ENCODE measurements at places on chromosomes 6 and 20.

GRCh38 chr20:44683263-44684046 is 31.7 kb upstream of the CCN5 start:
- peak; percentile 71 for DNase-seq

- peak; percentile 81 for DNase-seq
Observed at GRCh38 chr6:132410830-132411229, 9.6 kb upstream of the MOXD1 start.

DNA sequence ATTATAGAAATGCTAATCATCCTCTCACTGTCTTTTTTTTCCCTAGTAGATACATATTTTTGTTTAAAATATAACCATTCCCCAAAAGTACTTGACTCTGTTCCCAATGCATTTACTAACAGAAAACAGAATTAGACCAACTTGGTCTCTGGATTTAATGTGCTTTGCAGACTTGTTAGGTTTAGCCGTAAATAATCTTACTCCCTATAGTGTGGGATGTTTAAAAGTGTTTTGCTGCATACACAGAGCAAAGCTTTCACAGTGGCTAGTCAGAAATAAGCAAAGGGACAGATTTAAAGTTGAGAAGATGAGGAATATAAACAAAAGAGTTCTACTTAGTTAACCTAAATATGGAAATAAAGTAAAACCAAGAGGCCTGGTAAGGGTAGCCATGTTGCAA is 527.5 kb downstream of the HDGFL1 start:
- no peak for DNase-seq

- DNase-seq: no peak
Observed at GRCh38 chr20:34629342-34629741, 47.5 kb downstream of the PIGU start.

DNA sequence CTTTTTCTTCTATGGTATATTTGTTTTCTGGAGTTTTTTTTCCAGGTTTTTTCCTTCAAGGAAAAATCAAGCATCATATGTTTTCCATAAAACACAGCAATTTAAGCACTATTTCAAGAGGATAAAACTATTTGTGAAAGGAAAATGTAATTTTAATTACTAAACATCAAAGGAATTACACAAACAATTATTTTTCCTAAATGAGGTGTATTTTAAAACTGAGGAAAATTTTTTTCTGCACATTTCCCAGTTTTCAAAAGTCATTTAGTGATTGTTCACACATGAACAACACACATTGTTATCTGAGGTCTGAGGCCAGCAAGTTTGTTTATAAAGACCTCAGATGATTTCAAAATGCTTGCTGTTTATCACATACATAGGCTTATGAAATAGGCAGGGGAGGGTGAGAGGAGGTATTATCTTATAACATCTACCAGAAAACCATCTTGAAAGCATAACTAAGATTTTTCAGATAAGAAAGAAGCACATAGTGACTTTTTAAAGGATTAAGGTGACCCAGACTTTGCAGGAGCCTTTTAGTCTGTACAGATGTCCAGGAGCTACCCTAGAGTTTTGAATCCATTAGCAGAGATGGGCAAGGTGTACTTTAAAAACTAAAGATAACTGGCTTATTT is 381.6 kb downstream of the GJA1 start:
- DNase-seq: peak; percentile 28

DNA sequence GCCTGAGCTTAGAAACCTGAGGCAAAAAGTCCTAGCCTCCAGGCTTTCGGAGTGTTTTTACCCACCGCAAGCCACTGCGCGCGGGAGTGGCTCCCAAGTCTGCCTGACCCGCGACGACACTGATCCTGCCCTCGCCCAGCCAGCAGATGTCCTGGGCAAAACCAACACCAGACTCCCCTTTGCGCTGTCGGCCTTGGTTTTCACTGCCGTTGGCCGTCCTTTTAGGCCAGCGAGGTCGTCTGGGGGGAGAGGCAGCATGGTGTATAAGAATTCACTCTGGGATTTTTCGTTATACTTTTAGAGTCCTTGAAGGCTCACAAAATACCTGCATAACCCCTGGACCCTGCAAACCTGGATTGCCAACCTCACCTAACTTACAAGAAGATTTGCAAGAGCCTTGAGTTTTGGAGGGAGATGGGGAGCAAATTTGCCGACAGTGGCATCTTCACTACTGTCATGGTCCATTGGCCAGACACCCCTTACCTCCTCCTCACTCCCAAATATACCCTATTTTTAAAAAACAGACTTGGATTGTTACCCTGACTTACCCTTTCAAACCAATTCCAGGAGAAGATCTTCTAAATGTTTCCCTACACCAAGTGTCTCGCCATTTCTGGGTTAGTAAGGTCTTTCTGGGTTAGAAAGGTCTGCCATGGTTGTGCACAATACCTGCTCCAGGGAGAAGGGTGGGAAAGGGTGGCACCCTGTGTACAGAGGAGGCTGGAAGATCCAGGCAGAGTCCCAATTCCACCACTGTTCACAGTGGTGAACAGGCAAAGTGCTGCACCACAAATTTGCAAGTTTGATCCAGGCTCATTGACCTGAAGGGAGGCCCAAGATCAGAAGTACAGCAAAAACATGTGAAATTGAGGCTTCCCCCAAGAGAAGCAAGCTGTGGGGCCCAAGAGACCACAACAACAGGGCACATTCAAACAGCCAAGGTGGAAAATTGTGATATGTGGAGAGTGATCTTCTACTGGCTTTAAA is 4.4 kb downstream of the FOXA2 start:
- no peak for DNase-seq

GRCh38 chr6:168243812-168244376 is 75.7 kb downstream of the DACT2 start:
- DNase-seq: peak; percentile 39

- no peak for DNase-seq
Observed at GRCh38 chr20:60233018-60233630, 274.9 kb downstream of the CDH26 start.

GRCh38 chr6:43608807-43609206 is 20.3 kb downstream of the GTPBP2 start:
- peak; percentile 86 for DNase-seq

DNA sequence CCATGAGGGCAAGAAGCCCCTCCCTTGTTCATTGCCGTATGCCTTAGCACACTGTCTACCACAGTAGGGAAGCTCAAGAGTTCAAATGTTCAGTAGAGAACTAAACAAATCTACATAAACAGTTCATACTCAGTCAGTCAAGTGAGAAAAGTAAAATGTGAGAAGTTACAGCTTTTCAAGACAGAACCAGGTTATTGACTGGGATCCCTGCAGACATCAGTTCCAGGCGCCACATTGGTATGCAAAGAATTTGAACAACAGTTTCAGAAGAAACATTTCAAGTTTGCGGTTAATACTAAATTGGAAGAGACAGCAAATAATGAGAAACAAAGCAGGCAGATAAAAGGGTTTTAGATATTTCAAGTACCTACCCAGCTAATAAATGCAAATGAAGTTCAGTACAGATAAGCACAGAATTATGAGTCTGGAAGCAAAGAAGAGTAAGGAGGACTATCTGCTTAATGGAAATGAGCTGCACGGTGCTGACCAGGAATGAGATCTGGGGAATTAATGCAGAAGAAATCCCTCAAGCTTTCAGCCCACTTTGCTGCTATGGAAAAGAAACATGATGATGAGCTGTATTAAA is 246.2 kb downstream of the HACE1 start:
- no peak for DNase-seq

- no peak for DNase-seq
Observed at GRCh38 chr20:45408646-45409213, 641 bp downstream of the DBNDD2 start.

GRCh38 chr20:17967521-17968365 is 851 bp downstream of the SNX5 start:
- peak; percentile 84 for DNase-seq

GRCh38 chr6:44169886-44170570 is 11.4 kb downstream of the CAPN11 start:
- DNase-seq: no peak

GRCh38 chr20:56088375-56088774 is 83.1 kb upstream of the CBLN4 start:
- no peak for DNase-seq

GRCh38 chr6:79420054-79420453 is 117.2 kb downstream of the LCA5 start:
- DNase-seq: peak; percentile 35

DNA sequence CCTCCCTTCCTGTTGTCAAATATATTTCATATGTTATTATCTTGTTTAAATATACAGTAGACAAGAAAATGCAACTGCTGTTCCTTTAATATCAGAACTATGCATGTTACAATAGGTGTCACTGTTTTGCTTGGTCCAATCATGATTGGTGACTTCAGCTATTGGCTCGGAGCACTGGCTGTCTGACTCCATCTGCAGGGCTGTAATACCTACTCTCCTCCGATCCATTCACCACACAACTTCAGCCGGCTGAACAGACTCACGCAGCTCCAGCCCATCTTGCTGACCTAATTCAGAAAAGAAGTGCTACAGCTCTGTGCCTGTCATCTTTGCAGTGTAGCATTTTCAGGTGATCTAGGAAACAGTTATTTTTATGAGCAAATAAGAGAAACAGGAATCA is at the start of gene BTBD3:
Gene BTBD3, plus strand, starts transcription at position 231 of the 400 bp plus-strand sequence. CDS start 383 bp downstream, outside the sequence.
- DNase-seq: peak; percentile 3
